ENCODE measurements at places on chromosomes 1 and 21.

GRCh38 chr1:19472174-19472573 is 13.2 kb downstream of the CAPZB start:
- DNase-seq: no peak

DNA sequence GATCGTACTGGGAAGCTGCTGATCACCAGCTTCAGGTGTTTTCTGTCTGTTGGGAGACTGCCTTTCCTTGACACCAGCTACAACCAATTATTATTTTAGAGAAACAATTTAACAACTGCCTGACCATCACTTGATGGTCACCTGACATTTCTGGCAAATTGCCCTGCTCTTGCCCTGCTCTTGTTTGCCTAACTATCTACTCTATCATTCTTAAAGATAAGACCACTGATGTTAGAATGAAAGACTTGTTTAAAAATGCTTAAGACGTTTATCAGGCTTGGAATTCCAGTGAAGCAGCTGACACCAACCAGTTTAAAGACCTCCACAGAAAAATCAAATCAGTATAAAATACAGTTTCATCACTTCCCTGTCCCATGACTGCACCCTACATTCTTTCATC is 423.3 kb upstream of the CAMK1G start:
- DNase-seq: no peak

- no peak for DNase-seq
Measured at GRCh38 chr1:47592296-47593012, 154.6 kb downstream of the FOXD2 start.

- no peak for DNase-seq
Measured at GRCh38 chr1:245829194-245829593, 674.4 kb downstream of the KIF26B start.

DNA sequence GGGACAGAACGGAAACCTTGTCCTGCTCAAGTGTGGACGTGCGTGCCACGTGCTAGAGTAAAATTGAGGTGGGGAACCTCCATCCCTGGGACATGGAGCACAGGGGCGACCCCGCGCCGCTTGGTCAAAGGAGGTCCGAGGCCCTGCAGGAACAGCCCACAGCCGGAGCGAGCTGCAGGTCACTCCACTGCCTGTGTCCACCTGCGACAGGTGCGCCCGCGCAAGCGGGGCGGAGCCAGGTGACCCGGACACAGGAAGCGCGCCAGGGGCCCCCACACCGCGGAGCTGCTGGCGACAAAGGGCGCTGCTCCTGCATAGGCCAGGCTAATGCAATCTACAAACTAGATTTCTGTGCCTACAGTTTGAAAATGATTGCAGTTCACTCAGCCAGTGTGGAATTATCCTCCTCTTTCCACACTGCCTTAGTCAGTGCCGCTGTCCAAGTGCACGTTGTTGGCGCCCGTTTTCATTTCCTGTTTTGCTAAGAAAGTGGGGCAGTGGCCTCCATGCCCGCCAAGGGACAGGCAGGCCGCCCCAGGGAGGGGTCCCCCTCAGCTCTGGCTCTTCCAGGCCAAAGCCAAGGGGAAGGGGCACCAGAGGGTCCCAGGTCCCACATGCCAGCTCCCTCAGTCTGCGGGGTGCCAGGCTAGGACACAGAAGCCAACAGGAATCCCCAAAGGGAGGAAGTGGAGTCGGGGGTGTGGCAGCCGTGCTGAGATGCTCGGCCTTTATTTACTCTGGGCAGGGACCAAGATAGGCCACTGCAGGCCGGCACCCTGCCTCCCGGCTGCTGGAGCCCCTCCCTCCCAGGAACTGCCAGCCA is 4.3 kb upstream of the NADK start:
- DNase-seq: peak; percentile 57

DNA sequence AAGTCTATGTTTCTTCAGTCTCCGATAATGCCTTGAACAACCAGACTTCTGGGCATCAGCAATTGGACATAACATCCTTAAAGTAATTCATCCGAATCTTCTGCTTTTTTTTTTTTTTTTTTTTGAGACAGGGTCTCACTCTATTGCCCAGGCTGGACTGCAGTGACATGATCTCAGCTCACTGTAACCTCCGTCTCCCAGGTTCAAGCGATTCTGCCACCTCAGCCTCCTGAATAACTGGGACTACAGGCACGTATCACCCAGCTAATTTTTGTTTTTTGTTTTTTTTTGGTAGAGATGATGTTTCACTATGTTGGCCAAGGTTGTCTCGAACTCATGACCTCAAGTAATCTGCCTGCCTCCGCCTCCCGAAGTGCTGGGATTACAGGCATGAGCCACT is 23.9 kb upstream of the CFAP126 start:
- DNase-seq: no peak

DNA sequence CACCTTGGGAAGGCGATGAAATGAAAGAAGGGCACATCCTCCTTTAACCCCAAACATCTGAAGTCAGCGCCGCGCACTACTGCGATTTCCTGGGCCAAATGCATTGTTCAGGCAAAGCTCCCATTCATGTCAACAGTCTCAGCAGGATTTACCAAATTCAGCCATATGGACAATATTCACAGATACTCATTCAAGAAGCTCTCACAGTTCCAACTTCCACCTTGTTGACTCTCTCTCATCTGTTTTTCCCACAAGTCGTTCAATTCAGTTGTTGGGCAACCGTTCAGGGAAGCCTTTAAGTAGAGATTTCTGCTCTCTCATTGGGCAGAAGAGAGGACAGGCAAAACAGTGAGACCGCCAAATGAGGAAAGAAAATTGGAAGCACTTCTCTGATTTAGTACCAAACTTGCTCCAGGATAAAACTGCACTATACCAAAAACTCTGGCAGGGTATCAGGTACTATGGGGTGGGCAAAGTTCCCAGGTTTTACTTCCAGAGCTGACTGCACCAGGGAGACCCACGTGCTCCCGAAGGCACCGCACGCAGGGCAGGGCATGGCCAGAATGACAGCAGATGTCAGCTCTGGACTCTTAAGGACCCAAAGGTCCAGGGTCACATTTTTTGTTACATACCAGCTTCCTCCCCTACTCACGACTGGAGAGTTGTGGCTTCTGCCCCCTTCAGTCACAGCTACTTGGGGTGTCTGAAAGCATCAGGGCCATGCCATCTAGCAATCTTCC is 668.8 kb downstream of the KIF26B start:
- no peak for DNase-seq

GRCh38 chr1:178411756-178412399 is 84.9 kb downstream of the CLEC20A start:
- no peak for DNase-seq

DNA sequence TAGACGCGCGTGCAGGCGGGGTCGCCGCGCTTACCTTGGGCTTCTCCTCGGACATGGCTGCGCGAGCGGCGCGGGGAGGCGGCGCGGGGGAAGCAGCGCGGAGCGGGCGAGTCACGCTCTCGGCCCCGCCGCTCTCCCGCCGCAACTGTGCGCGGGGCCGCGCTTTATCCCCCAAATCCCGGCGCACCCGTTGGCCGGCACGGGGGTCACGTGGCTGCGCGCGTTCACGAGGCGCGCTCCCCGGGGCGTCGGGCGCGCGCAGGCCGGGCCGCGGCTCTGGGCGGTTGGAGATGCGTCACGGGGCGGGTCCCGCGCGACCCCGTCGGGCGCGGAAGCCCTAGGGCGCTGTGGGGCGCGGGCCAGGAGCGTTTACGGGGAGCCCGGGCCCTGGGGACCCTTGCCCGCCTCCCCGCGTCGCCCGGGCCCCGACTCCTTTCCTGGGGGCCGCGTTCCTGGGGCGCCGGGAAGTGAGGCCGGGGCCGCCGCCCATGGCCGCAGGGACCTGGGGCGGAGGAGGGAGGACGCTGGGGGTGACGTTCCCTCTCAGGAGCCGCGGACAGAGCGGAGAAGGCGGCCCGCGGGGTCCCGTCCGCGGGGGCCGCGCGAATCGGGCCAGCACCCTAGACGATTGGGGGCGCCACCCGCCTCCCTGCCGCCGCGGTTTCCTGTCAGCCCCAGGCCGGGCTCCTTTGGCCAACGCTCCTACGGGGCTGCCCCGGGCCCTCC is at the start of gene SUMO3:
Gene SUMO3, minus strand, starts transcription at position 149 of the 726 bp plus-strand sequence. Its CDS starts 94 bp downstream, at position 55.
- DNase-seq: peak; percentile 51

DNA sequence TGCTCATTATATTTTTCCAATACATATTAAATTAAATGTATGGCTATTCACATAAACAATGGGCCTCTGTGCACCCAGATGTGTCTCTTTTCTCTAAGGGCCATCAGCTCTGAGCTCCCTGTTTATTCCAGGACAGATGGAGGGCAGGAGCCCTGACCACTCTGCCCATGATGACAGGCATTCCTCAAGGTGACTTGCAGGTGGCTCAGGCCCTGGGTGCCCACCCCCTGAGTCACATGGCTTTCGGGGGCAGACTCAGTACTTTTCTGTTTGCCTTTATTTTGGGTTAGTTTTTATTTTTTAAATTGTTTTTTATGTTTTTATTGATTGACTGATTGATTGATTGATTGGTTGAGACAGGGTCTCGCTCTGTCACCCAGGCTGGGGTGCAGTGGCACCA is 6.4 kb upstream of the LRP8 start:
- DNase-seq: no peak

GRCh38 chr1:33150522-33150921 is 31.3 kb downstream of the TRIM62 start:
- no peak for DNase-seq

DNA sequence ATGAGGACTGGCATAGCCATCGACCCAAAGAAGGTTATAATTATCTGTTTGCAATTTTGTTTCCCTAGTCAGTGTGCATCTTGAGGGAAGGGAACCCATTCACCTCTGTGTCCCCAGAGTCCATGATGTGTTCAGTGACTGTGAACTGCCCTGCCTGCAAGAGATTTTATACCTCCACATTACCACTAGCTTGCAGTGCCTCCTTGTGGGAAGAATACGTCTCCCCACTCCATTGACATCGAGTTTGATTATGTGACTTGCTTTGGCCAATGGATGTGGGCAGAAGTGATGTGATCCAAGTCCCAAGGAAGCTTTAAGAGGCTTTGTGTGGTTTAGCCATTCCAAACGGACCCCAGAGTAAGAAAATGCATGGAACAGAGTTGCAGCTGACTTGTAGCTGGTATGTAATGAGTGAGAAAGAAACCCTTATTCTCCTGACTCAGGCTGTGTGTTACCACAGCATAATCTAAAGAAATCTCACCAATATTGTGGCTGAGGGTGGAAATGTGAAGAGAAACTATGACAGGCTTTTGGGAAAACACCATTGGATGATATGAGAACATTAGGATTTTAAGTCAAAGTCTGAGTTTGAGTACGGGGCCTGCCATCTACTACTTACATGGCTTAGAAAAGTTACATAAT is 47.8 kb upstream of the NRDC start:
- DNase-seq: no peak

GRCh38 chr1:88935522-88936222 is 44.3 kb upstream of the GTF2B start:
- peak; percentile 93 for DNase-seq

DNA sequence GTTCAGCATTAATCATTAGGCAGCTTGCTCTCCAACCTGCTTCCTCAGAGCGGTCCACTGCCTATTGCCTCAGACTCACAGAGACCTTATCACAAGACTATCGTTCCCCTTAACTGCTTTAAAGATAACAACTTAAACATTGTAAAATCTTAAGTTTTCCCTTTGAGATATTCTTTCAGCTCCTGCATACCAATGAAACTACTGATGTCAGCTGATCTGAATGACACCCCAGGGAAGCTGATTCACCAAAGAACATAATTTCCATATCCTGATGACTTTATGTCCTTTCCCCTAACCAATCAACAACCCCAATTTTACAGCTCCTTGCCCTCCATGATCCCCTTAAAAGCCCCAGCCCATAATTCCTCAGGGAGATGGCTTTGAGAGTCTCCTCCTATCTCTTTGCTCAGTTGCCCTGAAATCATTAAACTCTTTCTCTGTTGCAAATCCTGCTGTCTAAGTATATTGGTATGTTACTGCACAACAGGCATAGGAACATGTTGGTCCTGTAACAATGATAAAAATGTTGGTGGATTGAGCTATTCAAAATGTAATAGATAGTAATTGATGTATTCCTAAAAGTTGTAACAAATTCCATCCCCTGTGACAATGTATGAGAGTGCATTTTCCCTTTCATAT is 621.4 kb upstream of the RGS18 start:
- no peak for DNase-seq

- DNase-seq: no peak
Measured at GRCh38 chr21:43723648-43724047, 4.7 kb downstream of the PDXK start.

GRCh38 chr1:236509647-236510401 is 14.0 kb upstream of the LGALS8 start:
- DNase-seq: no peak

- no peak for DNase-seq
Measured at GRCh38 chr1:1178794-1179331, 5.2 kb downstream of the TTLL10 start.

GRCh38 chr1:189656628-189657530 is 820.8 kb downstream of the BRINP3 start:
- no peak for DNase-seq

Data from HepG2 (cell line).